ENCODE measurements at places on chromosomes 4 and X. TPM values are rescaled to one million over a fixed set of nuclear protein-coding genes. Genes with fewer than 3 reads are reported as not detected.

- no peak for DNase-seq
Measured at GRCh38 chr4:8410066-8410625, 30.4 kb downstream of the ACOX3 start.

- DNase-seq: no peak
Measured at GRCh38 chrX:112734290-112734689, 54.6 kb upstream of the LHFPL1 start.

DNA sequence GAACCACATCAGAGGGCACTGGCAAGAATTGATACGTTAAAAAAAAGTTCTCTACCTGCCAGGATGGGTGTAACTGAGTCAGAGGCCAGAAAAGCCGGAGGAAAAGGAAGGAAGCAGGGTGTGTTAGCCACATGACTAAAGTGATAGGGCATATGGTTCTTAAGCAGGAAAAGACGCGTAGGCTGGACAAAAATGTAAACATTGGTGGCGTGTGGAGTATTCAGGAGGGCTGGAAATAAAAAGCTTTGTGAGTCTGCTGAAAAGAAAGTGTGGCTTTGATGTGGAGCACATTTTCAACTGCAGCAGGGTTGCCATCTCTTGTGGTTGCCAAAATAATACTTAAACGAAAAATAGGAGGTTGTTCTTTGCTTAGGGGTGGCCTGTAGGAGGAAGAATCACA lies 186.5 kb upstream of the RPL34 start:
- DNase-seq: no peak

GPRASP3 gene
- total RNA-seq: 7.2 TPM

DNA sequence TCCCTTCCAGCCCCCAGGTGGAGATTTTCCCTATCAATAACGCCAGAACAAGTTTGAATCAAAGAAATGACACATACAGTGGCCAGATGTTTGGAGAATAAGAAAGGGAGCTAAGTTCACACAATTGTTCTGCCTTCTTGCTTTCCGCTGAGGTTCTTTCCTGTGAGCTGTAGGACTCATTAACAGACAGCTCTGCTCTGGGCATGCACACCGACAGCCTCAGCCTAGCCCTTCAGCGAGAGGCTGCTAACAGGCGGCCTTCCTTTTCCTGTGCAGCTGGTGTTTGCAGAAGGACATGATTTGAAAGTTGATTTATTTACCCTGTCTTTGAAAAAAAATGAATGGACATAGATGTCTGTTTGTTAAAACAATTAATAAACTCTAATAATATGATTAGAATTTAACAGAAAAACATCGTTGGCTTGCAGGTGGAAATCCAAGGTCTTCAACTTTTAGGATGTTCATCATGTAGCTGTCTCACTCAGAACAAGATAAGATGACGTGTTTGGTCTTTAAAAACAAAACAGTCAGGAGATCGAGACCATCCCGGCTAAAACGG lies 183.3 kb downstream of the KDR start:
- no peak for DNase-seq

DNA sequence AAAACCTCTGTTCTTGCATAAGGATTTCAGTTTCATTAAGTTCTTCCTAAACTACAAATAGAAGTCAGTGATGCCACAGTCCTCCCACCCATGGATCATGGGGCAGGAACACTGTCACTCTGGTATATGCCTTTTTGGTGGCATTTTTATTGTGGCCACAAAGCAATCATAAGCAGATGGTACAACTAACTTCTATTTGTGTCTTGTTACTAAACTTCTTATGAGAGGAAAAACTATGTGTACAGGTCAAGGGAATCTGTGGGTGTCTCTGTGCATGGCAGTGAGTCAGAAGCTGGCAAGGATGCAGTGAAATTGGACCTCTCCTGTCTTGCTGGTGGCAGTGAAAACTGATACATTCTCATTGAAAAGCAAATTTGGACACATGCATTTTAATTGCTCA lies 245.0 kb upstream of the GPC4 start:
- no peak for DNase-seq

DNA sequence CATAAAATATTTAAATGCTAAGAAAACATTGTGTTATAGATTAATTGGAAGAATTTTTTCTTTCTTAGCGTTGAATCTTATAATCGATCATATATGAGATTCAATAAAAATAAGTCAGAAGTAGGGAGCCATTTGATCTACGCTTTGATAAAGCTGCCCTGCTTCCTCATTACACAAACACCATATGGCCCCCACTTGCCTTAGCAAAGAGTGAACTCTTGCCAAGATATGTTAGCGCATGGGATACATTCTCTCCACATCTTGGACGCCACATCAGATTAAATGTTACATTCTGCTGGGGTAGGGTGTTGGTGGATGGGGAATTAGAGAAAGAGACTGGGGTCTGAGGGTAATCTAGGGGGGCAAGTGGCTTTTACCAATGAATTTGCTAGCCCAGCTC lies 207.7 kb upstream of the MID1 start:
- DNase-seq: no peak

DNA sequence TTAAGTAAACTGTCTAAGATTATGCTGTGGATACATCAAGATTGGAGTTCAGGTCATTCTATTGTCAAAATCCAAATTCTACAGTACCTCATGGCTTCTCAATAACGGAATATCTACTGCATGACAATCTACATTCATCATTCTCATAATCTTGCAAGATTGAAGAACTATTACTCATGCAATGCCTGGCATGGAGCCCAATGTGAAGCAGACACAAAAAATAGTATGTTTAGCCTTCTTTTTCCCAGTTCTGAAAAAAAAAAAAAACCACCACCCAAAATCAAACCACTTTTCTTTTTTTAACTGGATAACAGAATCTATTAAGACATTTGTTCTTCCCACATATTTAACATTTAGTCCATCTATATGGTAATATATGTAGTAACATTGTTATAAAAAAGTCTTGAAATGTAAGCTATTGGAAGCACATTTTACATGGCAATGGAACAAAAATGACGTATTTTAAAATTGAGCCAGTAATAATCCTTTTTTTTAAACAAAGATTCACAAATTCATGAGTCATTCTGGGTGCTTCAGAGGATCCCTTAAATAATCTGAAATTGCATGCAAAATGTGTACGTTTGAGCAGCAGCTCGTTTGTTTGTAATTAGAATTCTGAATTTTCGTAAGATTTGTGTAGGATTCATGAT lies 232.2 kb upstream of the FMR1 start:
- no peak for DNase-seq

SEPSECS gene
- total RNA-seq: 8.6 TPM

DNA sequence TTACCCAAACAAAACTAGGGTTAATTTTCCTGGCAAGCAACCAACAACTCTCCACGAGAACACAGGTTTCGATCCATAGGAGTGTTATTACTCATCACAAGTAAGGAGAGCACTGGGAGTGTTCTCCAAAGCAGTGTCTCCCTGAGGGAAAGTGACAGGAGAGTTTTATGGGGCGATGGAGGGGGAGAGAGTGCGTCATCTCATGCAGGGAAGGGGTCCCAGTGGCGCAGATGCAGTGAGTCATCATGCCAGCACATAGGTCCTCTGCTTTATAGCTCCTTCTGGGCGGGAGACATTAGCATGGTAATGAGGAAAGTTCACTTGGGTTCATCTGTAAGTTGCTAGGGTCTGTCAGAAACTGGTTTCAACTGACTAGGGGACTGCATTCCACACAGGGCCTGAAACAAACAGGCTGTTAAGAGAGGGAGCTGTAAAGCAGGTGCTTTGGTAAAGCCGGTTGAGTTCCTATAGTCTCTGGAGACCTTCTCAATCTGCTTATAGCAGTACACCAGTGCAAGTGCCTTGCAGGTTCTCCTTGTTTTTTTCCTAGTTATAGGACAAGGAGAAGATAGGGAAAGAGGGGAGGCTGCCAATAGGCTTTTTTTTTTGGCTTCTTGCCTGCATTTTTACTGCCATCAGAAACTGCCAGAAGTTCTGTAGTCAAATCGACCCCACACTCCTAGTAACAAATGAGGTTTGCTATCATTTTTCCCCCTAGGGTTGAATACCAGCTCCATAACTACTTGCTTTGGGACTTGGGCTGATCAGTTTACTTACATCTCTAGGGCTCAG lies 12.8 kb upstream of the BOD1L1 start:
- DNase-seq: no peak

DOCK11 gene
- 44.1 TPM for total RNA-seq

NDUFC1 gene
- total RNA-seq: 45.4 TPM

DNA sequence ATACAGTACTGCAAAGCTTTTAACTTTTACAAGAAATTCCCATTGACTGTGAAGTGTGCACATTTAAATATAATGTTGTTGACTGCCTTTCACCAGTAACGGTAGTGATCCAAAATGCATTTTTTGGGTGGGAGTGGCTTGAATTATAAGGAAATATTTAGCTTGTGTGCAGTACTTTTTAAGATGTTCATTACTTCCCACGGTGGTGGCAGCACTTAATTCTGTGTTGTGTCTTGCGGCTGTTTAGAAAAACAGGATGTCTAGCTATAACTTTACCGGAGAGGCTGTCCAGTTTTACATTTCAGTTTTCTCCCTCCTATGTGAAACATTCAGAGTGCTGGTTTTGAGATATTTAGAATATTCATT lies 1.7 kb downstream of the TMEM131L start:
- no peak for DNase-seq

GAGE12F gene
- total RNA-seq: not detected

DNA sequence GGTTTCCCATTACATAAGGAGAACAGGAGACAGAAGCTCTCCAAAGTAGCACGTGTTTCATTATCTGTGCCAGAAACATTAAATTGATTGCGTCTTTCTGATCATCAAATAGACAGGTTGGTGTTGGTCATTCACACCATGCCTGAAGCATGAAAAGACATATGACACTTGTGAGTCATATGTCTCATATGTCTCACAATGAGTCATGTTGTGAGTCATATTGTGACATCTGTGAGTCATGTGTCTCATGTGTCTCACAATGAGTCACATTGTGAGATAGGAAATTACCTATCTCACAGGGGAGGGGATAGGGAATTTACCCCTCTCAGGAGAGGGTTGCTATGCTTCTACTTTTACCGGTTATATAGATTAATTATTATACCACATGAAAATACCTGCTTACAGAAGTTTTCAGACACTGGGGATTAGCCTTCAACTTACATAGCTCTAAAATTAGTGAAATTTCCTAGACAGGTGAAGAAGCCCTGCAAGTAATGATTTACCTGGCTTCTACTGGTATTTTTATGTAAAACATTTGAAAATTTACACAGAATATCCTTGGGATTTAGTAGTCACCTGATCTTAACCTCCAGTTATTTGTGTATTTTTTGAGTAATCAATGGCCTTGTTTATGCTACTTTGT lies 80.8 kb downstream of the NPFFR2 start:
- DNase-seq: no peak

- DNase-seq: no peak
Measured at GRCh38 chr4:654871-655463, 19.1 kb downstream of the ATP5ME start.

- no peak for DNase-seq
Measured at GRCh38 chr4:42720533-42720932, 63.6 kb upstream of the ATP8A1 start.

NSG1 gene
- 2.3 TPM for total RNA-seq

DNA sequence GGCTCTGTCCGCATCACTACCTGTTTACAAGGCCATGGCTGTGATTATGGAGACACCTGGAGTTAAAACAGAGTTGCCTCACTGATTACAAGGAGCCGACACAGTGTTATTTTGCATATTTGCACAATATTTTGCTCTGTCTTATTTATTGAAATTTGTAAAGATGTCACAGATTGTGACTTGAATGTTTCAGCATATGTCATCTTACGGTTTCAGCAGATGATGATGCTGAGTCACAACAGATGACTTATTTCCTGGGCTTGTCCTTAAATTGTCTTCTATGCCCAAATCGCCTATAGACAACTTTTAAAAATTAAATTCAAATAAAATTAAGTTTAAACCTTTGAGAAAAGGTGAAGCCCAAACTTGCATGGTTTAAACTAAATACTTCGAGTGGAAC lies 87.1 kb upstream of the INPP4B start:
- DNase-seq: no peak

ATP2B3 gene
- total RNA-seq: 0.36 TPM
